Omental fat pad (tissue), 4 donors: ENCODE measurements at places on chromosomes 2 and 18. TPM values are rescaled to one million over a fixed set of nuclear protein-coding genes. Genes with fewer than 3 reads are reported as not detected.

CDH7 gene
- not detected for total RNA-seq

ANKMY1 gene
- total RNA-seq, result 18.7 TPM

CKAP2L gene
- 0.13 TPM for total RNA-seq

LINC00305 gene
- total RNA-seq, result not detected

RSAD2 gene
- 25.1 TPM for total RNA-seq

OSR1 gene
- 148 TPM for total RNA-seq

GRCh38 chr2:7169593-7169992 lies 252.4 kb downstream of the RNF144A start:
- DNase-seq, result no peak

GRCh38 chr2:232870018-232870765 lies at the start of gene SNORC:
SNORC (plus strand) TSS chr2:232870264; CDS start chr2:232870342, 78 bp downstream.
- no peak for DNase-seq

DNA sequence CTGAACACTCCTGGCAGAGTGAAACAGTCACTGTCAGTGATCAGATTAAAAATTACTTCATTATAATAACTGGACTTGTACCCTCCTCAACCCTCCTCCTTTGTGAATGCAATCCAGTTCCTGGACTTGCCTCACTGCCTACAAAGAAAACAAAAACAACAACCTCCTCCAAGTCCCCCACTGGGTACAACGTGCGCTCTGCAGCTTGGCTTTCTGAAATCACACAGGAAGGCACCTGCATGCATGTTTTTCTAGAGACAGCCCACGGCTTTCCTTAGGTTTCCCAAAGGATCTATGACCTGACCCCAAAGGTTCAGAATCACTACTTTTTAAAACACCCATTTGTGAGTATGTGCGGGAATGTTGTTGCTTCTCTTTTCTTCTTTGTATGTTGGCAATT lies 61.4 kb upstream of the TUBA3E start:
- no peak for DNase-seq

GRCh38 chr18:67876871-67877270 lies 360.4 kb upstream of the DSEL start:
- DNase-seq, result no peak

DNA sequence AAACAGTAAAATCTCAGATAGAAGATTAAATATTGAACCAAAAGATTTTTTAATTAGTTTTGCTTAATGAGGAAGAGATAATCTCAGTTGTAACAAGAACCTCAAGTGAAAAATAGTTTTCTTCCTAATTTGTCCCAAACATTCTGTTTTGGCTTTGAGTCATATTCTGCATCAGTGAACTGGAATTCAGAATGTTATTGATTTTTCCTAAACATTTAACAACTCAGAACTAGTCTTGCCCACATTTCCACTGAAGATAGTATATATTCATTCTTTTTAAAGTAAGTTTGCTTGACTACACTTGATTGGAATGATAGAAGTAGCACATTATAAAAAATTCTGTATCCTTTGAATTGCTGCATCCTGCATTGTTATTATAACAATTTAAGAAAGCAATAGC lies 85.7 kb upstream of the UGP2 start:
- DNase-seq, result no peak

DNA sequence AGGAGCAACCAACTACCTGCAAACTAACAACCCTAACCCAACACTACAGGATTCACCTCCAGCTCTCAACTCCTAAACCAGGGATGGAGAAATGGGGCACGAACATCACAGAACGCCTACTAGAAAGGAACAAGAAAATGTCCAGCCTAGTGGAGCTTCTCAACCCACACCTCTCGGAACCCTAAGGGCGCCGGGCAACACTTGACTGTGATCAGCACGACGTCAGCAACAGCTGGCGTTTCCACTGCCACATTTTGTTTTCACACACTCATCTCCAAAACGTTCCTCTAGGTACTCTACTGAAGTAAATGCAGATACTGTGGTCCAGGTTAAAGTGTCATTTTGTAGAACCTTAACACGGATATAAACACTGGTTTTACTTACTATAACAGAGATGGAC lies 4.2 kb downstream of the RNASEH1 start:
- no peak for DNase-seq

DNA sequence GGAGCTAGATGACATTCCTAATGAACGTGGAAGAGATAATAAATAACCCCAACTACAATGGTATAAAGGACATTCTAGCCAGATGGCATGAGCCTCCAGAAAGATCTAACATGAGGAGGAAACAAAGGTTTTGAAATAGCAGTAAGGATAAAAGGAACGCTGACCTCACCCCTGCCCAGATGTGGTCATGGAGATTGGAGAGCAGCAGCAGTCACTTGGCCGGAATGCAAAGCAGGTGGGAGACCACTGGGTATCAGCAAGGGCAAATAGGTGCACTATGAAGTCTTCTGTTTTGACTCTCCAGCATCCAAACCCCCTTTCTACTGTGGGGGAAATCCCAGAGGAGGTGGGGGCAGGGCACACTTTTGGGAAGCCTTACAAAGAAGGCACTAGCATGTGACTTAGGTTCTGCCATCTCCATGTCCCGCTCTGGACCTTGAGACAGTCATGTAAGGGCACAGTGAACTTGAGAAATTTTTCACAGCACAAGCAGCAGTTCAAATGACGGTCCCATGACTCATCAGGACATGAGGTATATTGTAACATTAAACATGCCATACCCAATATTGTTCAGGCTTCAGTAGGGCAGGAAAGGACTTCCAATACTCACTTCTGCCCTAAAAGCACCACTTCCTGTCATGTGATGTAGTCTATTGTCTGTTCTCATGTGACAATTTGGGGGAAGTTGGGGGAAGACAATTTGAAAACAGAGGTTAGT lies 55.2 kb downstream of the METTL4 start:
- DNase-seq, result no peak

GRCh38 chr2:240713928-240714746 lies 22.5 kb downstream of the AQP12A start:
- no peak for DNase-seq

DNA sequence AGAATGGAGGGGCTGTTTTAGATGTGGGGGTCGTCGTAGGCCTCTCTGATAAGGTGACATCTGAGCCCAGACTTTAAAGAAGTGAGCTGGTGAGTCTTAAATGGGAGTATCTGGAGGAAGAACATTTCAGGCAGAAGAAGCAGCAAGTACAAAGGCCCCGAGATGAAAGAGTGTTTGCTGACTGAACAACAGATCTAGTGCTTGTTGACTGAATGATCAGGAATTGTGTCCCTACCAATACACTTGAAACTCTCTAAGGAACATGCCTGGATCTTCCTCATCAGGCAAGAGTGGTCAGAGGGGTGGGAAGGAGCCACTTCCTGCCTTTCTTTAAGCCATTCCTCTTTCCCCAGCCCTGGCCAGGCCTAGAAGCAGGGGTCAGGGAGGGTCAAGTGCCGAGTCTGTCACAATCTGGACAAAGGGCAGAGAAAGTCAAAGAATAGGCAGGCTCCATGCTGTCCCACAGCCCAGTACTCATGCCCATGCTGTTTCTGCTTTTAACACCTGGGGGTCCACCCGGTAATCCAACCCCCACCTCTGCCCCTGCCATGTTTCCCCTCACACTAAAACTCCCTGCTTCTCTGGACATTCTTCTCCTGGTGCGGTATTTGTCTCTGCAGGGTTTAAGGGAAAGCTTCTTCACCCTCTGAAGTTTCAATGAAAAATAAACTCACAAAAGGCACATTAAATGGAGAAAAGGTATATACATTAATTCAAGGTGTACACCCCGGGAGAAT lies 3.0 kb upstream of the TMEM37 start:
- DNase-seq, result no peak

DNA sequence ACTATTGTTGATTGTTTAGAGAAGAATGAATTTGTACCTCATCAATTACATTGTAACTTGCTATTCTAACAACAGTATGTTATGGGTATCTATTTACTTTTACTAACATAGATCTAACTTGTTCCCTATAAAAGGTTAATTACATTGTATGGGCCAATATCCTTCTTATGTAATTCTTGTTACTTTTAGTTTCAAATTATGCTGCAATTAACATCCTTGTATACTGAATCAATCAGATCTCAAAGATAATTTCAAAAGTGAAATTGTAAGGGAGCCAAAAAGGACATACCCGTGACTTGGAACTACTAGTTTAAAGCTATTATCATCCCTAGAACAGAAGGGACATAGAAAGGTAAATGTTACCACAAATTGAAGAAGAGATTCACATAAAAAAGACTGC lies 79.9 kb upstream of the RIT2 start:
- no peak for DNase-seq

- no peak for DNase-seq
Measured at GRCh38 chr2:177983183-177983788, 89.3 kb downstream of the PDE11A start.

GRCh38 chr2:11968521-11968920 lies 222.1 kb downstream of the LPIN1 start:
- DNase-seq, result no peak

- DNase-seq, result no peak
Measured at GRCh38 chr2:3914241-3914640, 210.9 kb downstream of the DCDC2C start.

- DNase-seq, result no peak
Measured at GRCh38 chr2:137925599-137925998, 38.7 kb upstream of the HNMT start.

- DNase-seq, result no peak
Measured at GRCh38 chr2:154686162-154686561, 12.3 kb upstream of the KCNJ3 start.

- DNase-seq, result no peak
Measured at GRCh38 chr2:153912798-153913396, 41.2 kb downstream of the GALNT13 start.

DNA sequence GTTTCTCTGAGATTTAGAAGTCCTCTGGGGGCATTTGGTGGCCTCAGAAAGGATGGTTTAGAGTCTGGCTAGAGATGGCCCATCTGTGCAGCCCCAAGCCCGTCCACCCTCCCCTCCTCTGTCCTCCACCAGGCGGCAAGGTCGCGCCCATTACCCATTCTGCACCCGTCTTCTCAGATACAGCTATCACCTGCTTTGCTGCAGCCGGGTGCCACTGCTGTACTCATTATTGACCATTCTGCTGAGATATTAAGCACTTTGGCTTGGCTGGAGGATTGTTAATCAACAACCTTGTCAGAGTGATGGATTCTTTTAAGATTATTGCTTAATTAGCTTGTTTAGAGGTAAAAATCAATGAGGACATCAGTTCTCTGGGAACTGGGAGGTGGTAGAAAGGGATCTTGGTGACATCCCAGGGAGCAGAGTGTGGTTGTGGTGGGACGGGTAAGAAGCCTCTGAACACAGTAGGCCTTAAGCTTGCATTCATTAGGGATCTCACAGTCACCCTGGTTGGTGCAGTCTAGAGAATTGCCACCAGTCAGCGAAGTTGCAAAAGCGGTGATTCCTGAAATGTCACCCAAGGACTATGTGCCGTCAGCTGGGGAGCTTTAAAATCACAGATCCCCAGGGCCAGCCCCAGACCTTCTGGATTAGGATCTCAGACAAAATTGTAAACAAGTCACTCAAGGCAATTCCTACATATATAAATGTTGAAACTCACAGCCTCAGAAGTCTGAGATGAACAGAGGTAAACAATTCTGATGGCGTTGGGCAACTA lies 90.9 kb downstream of the CAPN13 start:
- no peak for DNase-seq

GRCh38 chr18:56952026-56952425 lies 194.9 kb upstream of the BOD1L2 start:
- DNase-seq, result no peak

GRCh38 chr2:190765386-190766173 lies 115.0 kb upstream of the GLS start:
- DNase-seq, result no peak

DNA sequence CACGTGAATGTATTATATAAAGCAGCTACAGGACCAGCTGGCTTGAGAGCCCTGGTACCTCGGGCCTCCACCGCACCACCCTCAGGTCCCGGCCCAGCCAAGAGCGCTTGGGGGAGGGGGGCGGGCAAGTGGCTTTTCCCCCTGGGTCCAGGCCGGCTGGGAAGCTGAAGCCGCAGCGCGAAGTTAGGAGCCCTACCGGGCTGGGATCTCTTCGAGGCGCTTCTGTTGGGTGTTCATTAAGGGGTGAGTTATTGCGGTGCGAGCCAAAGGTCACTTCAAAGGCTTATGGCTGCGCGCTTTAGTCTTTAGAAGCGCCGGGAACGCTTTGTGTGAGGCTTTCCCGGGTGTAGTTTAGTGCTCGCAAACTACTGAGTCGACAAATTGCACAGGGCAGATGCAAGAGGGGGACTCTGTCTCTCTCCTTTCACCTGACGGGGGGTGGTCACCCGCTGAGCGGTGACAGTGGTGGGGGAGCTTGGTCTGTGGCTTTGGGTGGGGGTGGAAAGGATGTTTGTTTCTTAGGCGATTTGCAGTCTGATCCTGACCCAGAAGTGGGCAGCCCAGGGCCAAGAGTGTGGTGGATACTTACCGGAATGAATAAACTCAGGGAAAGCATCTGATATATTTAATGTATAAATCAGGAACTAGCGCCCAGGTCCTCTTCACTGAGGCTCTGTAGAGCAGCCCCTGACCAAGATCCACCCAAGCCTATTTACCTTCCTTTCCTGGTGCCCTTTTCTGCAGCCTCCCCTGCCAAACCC lies 6.0 kb downstream of the HOXD3 start:
- DNase-seq, result no peak

GRCh38 chr18:3604498-3605408 lies 154.8 kb downstream of the TGIF1 start:
- no peak for DNase-seq

GRCh38 chr18:69890558-69890957 lies 57.1 kb downstream of the CD226 start:
- DNase-seq, result no peak

- DNase-seq, result no peak
Measured at GRCh38 chr2:239621611-239622010, 220.8 kb upstream of the HDAC4 start.

GRCh38 chr2:140422759-140423158 lies 1642.6 kb upstream of the NXPH2 start:
- no peak for DNase-seq

- no peak for DNase-seq
Measured at GRCh38 chr2:168211664-168212163, 35.7 kb downstream of the STK39 start.

DNA sequence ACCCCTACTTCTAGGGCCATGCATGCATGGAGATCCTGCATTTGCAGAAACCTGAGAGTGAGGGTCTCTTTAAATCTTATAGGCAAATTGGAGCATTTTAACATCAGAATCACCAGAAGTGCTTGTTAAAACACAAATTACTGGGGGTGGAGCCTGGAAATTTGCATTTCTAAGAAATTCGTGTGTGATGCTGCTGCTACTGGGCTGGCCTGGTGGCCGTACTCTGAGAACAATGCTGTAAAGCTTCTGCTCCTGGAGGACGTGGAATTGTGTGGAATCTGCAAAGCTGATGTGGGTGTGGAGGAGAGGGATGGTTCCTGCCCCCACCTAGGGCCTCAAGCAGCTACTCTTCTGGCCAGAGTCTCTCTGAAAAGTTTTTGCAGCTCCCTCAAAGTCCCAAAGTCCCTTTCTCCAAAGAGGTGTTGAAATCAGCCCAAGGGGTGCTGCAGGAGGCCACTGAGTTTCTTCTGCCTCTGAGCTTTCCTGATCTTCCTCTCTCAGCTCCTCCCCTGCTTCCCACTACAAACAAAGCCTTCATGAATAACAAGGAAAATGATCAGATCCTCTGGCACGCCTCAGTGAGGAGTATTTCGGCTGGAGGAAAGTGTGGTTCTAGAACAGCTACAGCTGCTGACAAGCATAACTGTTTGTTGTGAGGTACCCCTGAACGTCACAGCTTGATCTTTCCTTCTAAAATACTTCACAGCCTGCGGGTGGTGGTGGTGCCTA lies 508.3 kb downstream of the CNTNAP5 start:
- no peak for DNase-seq
